Psoas muscle (tissue), 8 donors: ENCODE measurements at places on chromosomes 2 and 18.

DNA sequence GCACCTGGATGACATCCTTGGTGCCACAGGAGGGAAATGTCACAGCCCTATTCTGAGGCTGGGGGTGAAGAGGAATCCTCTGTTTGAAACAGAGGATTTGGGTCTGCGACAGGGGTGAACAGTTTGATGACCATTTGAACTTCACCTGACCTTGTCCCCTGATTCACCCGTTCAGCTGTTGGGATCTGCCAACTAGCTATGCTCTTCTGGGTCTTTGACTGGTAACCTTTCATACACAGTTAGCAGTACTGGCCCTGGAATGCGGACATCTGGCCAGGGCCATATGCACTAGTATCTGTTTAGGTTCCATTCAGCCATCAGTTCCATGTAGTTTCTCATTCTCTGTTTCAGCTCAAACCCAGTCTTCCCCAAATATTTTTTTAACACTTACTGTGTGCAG lies 72.6 kb upstream of the MCFD2 start:
- peak overlapping the region; percentile 55 for H3K27ac ChIP-seq
- H3K27me3 ChIP-seq, result no peaks in the 10 kb centered on the region
- peaks cover 48% of the 10 kb centered on the region for H3K4me1 ChIP-seq
- no peaks in the 10 kb centered on the region for H3K36me3 ChIP-seq
- H3K4me3 ChIP-seq, result no peak overlapping the region

DNA sequence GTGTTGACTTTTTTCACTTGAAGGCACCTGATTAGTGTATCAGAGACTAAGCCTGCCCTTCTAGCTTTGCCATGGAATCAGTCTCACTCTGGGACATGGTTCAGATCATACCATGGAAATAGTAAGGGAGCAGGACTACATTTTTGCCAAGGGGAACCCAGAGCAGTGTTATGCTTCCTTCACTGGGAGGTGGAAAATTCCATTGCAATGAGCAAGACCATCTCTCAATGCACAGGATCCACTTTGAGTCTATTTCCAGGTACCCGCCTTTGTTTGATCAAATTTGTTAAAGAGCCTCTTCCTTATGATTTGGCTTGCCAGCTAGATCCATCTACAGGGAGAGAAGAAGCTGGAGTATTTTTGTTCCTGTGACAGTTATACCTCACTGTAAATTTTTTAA lies 395.8 kb downstream of the MTX2 start:
- no peaks in the 10 kb centered on the region for H3K36me3 ChIP-seq
- DNase-seq, result no peak
- H3K27me3 ChIP-seq, result no peaks in the 10 kb centered on the region
- H3K27ac ChIP-seq, result no peak overlapping the region

- no peaks in the 10 kb centered on the region for H3K4me1 ChIP-seq
- H3K4me3 ChIP-seq, result no peak overlapping the region
- H3K27me3 ChIP-seq, result no peaks in the 10 kb centered on the region
- no peak for DNase-seq
- H3K36me3 ChIP-seq, result no peaks in the 10 kb centered on the region
Observed at GRCh38 chr2:160913323-160913722, 246.9 kb upstream of the TANK start.

- no peaks in the 10 kb centered on the region for H3K27me3 ChIP-seq
- no peak overlapping the region for H3K4me3 ChIP-seq
- peaks cover 5% of the 10 kb centered on the region for H3K4me1 ChIP-seq
- H3K36me3 ChIP-seq, result peaks cover 37% of the 10 kb centered on the region
- no peak for DNase-seq
Observed at GRCh38 chr2:119266091-119266589, 42.5 kb downstream of the STEAP3 start.

- no peaks in the 10 kb centered on the region for H3K27me3 ChIP-seq
- no peaks in the 10 kb centered on the region for H3K4me1 ChIP-seq
- H3K36me3 ChIP-seq, result no peaks in the 10 kb centered on the region
- DNase-seq, result peak; percentile 17
Observed at GRCh38 chr18:42437646-42438045, 482.6 kb downstream of the PIK3C3 start.

DNA sequence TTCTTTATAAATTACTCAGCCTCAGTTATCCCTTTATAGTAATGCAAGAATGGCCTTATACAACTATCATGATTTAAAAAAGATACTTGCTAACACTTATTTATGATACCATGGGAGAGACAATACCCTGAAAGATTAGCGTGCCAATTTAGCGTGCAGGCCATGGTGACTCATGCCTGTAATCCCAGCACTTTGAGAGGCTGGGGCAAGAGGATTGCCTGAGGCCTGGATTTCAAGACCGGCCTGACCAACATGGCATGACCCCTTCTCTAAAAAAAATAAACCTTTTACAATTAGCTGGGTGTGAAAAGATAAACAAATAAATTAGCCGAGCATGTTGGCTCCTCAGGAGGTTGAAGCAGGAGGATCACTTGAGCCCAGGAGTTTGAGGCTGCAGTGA lies 493.4 kb upstream of the FSIP2 start:
- H3K36me3 ChIP-seq, result no peaks in the 10 kb centered on the region
- H3K4me3 ChIP-seq, result no peak overlapping the region
- H3K27me3 ChIP-seq, result no peaks in the 10 kb centered on the region

GRCh38 chr2:232318169-232318855 lies 60.2 kb upstream of the ALPP start:
- H3K4me3 ChIP-seq, result no peak overlapping the region
- peak; percentile 35 for DNase-seq
- H3K36me3 ChIP-seq, result no peaks in the 10 kb centered on the region
- H3K27me3 ChIP-seq, result no peaks in the 10 kb centered on the region

- H3K4me3 ChIP-seq, result no peak overlapping the region
- H3K36me3 ChIP-seq, result peaks cover 99% of the 10 kb centered on the region
- H3K27ac ChIP-seq, result no peak overlapping the region
- DNase-seq, result no peak
- H3K27me3 ChIP-seq, result no peaks in the 10 kb centered on the region
- no peaks in the 10 kb centered on the region for H3K4me1 ChIP-seq
Observed at GRCh38 chr18:36153203-36153602, 23.5 kb downstream of the ELP2 start.

DNA sequence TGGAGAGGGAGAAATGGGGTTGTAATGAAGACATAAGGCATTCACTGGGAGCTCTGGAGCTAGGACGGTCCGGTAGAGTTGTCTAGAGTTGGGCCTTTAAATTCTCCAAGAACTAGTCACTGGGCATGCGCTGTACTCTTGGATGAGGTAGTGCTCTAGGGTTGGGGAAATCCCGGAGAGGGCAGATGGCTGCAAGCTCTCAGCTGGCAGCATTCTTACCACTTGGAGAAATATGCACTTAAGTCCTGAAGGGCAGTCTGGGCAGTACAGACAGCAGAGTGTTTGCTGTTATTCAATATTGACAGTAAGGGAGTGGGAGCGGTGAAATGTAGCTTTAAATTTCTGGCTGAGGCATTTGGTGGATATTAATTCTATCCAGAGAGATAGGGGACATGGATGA lies 214.6 kb downstream of the RDH14 start:
- no peak overlapping the region for H3K4me3 ChIP-seq
- H3K27me3 ChIP-seq, result no peaks in the 10 kb centered on the region
- H3K27ac ChIP-seq, result no peak overlapping the region
- no peaks in the 10 kb centered on the region for H3K4me1 ChIP-seq

- H3K36me3 ChIP-seq, result no peaks in the 10 kb centered on the region
- no peak overlapping the region for H3K27ac ChIP-seq
- H3K4me3 ChIP-seq, result no peak overlapping the region
- no peak for DNase-seq
- no peaks in the 10 kb centered on the region for H3K27me3 ChIP-seq
- no peaks in the 10 kb centered on the region for H3K4me1 ChIP-seq
Observed at GRCh38 chr2:23157812-23158211, 227.2 kb upstream of the KLHL29 start.

- peaks cover 9% of the 10 kb centered on the region for H3K27me3 ChIP-seq
- no peak overlapping the region for H3K4me3 ChIP-seq
- H3K4me1 ChIP-seq, result no peaks in the 10 kb centered on the region
- no peaks in the 10 kb centered on the region for H3K36me3 ChIP-seq
- DNase-seq, result no peak
Observed at GRCh38 chr18:78788161-78788560, 191.5 kb upstream of the SALL3 start.

DNA sequence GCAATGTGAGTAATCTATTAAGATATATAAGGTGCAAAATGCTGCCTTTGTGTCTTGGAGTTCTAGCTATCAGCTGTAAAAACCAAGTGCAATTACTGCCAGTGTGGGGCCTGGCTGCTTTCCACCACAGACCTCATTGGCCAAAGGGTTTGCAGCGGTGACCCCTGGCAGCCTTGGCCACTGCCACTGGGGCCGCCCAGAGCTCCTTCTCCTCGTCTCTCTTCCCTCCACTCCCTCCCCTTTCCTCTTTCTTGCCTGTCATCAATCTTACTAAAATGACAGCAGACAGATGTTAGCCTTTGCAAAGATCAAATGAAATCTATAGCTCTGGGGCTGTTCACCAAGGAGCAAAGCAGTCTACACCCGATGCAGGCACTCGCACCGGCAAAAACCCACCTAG lies 986.3 kb downstream of the BCL11A start:
- no peaks in the 10 kb centered on the region for H3K4me1 ChIP-seq
- H3K27me3 ChIP-seq, result no peaks in the 10 kb centered on the region
- DNase-seq, result no peak
- no peak overlapping the region for H3K27ac ChIP-seq

- H3K36me3 ChIP-seq, result no peaks in the 10 kb centered on the region
- no peak overlapping the region for H3K27ac ChIP-seq
- no peak overlapping the region for H3K4me3 ChIP-seq
- peaks cover 26% of the 10 kb centered on the region for H3K27me3 ChIP-seq
- no peak for DNase-seq
Observed at GRCh38 chr2:238943338-238944067, 95.6 kb downstream of the TWIST2 start.

DNA sequence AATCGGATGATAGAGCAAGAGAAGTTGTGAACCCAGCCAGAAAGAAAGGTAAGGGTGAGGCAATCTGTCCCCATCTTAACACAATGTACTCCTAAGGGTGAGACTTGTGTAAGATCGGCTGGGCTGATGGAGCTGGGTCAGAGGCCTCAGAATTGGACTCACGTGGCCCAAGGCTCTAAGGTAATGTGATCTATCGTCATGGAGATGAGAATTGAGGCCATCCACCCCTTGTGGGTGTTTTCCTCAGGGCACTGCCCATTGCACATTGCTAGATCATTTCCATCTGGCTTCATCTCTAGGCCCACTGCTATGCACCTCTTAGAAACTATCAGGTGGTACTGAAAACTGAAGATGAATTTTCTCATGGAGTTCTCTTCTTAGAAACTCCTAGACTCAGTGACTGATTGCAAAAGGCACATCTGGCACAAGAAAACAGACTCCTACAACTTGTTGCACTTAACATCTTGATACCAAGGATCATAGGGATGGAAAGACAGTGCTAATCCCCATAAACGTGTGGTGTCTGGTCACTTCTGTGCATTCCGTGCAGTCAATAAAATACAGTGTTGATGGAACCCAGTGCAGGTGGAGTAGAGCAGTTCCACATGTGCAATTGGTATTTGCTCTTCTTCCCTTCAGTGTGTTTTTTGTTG lies 228.9 kb upstream of the FOSL2 start:
- peak overlapping the region; percentile 84 for H3K27ac ChIP-seq
- no peaks in the 10 kb centered on the region for H3K36me3 ChIP-seq
- peak; percentile 37 for DNase-seq
- H3K4me1 ChIP-seq, result peaks cover 40% of the 10 kb centered on the region
- H3K4me3 ChIP-seq, result no peak overlapping the region

- no peaks in the 10 kb centered on the region for H3K27me3 ChIP-seq
- no peaks in the 10 kb centered on the region for H3K36me3 ChIP-seq
- H3K27ac ChIP-seq, result no peak overlapping the region
Observed at GRCh38 chr18:4004183-4004829, 450.8 kb downstream of the DLGAP1 start.

- peaks cover 62% of the 10 kb centered on the region for H3K36me3 ChIP-seq
- H3K4me3 ChIP-seq, result no peak overlapping the region
- no peaks in the 10 kb centered on the region for H3K27me3 ChIP-seq
- peaks cover 4% of the 10 kb centered on the region for H3K4me1 ChIP-seq
- no peak overlapping the region for H3K27ac ChIP-seq
- peak; percentile 70 for DNase-seq
Observed at GRCh38 chr2:172480301-172481218, 53.2 kb downstream of the ITGA6 start.

DNA sequence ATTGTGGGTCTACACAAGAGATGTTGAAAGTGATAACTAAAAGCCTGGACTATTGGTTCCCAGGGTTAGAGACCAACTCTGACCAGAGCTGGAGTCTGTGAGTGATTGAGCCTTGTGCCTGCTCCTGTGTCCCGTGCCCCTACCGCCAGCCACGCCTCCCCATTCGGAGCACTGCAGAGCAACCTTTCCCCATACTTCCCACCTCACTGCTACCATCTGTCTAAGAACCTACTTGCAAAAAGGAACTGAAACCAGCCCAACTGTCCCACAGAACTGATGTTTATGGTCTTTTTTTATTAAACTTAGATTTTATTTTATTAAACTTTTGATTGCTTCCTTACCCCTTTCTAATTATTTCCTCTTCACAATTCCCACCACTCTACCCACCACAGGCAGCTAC lies 300.3 kb upstream of the MGAT5 start:
- H3K36me3 ChIP-seq, result no peaks in the 10 kb centered on the region
- H3K27ac ChIP-seq, result no peak overlapping the region
- peaks cover 9% of the 10 kb centered on the region for H3K27me3 ChIP-seq
- no peak for DNase-seq
- no peaks in the 10 kb centered on the region for H3K4me1 ChIP-seq

DNA sequence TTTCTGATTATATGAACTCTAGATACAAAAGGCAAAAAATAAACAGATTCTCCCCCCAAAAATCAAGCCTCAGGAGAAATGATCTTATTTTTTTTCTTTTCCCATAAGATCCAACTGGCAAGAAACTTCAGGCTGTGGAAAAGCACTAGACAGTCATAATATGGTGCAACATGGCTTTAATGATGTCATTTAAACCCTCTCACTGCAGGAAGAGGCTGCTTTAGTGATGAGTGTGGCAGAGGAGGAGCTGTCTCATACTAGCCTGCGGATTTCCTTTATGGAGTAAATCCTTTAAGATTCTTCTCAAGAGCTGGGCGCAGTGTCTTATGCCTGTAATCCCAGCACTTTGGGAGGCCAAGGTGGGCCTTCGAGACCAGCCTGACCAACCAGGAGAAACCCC lies 83.3 kb upstream of the CD28 start:
- DNase-seq, result no peak
- H3K4me1 ChIP-seq, result no peaks in the 10 kb centered on the region
- H3K4me3 ChIP-seq, result no peak overlapping the region
- no peak overlapping the region for H3K27ac ChIP-seq

DNA sequence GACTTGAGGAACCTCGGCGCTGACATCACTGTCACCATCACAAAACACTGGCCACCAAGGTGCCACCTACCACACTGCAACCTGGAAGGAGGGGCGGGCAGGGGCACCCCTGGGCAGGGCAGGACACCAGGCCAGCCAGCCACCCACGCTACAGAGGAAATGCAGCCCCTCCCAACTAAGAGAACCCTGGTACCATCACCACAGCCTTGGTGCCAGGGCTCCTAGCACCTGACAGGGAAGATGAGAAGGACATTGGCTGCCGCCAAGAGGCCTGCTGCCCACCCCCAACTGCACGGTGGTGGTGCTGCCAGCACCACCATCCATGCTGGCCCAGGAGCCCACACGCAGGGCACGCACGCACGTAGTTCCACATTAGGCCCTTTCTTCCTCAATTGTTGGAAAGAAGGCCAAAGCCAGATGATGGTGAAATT lies 88.7 kb downstream of the HDAC4 start:
- peak overlapping the region; percentile 97 for H3K27ac ChIP-seq
- H3K4me1 ChIP-seq, result peaks cover 50% of the 10 kb centered on the region
- no peaks in the 10 kb centered on the region for H3K27me3 ChIP-seq
- peak; percentile 77 for DNase-seq
- no peaks in the 10 kb centered on the region for H3K36me3 ChIP-seq

- DNase-seq, result no peak
- H3K36me3 ChIP-seq, result no peaks in the 10 kb centered on the region
- H3K27ac ChIP-seq, result no peak overlapping the region
Observed at GRCh38 chr2:205011031-205011430, 465.8 kb downstream of the PARD3B start.
